ENCODE measurements at places on chromosomes 7 and 10.

DNA sequence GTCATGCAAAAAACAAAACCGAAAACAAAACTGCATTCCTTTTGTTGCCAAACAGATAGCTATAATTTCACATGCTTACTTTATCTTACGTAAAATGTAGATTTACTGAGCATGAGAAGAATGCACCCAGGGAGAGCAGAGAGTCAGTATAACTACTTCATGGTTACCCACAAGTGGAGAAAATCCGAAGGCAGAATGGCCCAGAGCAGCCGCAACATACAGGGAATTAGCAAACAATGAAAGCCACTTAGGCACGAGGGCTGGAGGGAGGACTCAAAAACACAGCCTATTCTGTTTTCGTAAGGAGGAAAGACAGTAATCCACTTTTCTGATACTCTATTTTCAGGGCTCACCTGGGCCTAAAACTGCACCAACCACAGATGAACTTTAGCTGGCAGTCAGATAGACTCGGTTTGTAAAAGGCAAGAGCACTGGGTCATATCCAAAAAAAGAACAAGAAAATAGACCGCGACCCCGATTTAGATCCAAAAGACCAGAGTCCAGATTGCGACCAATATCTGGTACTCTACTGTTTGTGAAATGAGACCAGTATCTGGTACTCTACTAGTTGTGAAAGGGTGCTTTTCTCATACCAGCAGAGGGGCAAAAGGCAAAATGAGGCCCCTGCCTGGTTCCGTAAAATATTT lies 1.3 kb downstream of the ITPRIP start:
- no peak for DNase-seq

DNA sequence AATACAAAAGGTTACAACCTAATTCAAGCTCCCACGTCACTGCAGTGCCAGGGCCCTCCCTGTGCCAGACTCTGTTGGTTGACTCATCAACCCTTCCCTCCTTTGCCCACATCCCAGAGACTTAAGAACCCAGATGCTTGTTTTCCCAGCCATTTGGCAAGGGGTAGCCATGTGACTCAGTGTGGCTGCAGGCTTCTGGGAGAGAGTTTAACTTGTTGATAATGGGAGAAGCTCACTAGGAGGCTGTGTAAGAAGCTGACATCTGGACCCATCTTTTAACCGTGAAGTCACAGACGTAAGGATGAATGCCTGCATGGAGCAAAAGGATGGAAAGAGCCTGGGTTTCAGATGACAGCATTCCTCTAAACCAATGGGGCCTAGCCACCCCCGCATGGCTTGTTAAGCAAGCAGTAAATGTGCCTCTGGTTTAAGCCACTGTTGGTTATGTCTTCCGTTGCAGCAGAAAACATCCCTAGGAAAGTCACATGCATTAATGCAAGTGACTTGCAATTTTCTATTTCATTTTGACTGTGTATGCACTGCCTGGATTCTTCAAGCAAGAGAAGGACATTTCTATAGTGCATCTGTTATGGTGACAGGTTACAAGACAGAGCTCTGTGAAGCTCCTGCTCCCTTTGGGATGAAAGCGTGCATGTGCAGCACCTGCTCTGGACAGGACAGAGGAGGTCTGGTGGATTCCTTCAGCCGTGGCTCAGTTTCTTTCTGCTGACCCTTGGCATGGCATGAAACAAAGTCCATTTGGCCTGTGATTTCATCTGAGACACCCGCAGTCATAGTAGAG lies 57.5 kb upstream of the CREB5 start:
- DNase-seq = no peak

DNA sequence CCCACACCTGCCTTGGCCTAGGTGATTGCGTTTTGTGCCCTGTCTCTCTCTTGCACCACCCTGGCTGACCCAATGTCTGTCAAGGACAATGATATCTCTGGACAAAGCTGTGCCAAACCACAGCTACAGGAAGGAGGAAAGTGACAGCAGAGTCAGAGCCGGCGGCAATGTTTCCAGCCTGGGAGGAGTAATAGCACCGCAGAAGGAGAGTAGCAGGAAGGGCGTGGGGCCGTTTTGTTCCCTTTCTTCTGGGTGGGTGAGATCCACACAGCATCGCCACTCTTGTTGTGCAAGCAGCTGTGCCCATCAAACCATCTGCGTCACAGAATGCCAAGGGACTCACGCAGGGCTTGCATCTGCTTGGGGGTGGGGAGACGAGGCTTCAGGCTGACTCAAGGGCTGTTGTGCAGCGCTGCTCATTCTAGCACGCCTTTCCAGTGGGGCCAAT lies 341.6 kb upstream of the AUTS2 start:
- no peak for DNase-seq

GRCh38 chr7:98364220-98364619 lies 36.7 kb downstream of the BAIAP2L1 start:
- no peak for DNase-seq

- DNase-seq = no peak
These were observed 25.1 kb downstream of the PARD3 start for GRCh38 chr10:34789966-34790506.

DNA sequence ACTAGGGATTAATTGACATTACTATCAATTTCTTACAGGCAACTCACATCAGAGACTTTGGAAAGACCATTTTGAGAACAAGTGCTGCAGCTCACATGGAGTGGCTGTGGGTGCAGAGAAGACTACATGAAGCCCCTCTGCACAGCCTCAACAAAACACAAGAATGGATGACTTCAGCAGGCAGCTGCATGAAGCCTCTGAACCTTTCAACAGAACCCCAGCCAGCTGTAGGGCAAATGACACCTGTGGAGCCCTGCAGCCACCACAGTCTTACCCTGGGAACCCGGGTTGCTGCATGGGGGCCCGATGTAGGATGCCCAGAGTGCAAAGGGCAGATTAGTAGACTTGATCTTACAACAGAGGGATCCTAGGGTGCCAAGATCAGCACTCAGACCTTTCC lies 62.0 kb upstream of the CAMK2B start:
- DNase-seq = no peak

DNA sequence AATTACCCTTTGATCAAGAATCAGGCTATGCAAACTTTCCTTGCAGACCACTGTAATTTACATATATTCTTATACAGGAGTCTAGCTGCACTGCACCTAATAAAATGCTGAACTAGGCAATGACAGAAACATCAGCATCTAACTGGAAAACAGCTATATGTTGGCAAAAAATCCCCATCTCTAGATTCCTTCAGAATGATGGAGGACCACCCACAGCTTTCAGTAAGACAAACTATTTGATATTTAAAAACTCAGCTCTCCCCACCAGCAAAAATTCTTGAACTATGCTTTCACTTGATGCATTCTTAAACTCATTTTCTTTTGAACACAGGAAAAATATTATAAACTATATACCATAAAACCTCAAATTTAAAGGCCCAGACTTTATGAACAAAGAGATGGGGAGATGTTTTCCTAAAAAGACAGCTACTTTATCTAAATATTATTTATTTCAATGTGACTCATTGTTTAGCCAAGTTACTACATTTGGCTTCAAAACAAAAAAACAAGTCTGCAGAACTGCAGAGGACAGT lies 77.4 kb downstream of the SEMA3C start:
- no peak for DNase-seq

GRCh38 chr10:129949411-129949810 lies 14.7 kb downstream of the EBF3 start:
- DNase-seq = no peak

Measured in CD4-positive, alpha-beta T cell (primary cell).